ENCODE measurements at places on chromosomes 5 and 9.

- no peak for DNase-seq
These were observed 126.3 kb downstream of the HMHB1 start for GRCh38 chr5:143938230-143938629.

DNA sequence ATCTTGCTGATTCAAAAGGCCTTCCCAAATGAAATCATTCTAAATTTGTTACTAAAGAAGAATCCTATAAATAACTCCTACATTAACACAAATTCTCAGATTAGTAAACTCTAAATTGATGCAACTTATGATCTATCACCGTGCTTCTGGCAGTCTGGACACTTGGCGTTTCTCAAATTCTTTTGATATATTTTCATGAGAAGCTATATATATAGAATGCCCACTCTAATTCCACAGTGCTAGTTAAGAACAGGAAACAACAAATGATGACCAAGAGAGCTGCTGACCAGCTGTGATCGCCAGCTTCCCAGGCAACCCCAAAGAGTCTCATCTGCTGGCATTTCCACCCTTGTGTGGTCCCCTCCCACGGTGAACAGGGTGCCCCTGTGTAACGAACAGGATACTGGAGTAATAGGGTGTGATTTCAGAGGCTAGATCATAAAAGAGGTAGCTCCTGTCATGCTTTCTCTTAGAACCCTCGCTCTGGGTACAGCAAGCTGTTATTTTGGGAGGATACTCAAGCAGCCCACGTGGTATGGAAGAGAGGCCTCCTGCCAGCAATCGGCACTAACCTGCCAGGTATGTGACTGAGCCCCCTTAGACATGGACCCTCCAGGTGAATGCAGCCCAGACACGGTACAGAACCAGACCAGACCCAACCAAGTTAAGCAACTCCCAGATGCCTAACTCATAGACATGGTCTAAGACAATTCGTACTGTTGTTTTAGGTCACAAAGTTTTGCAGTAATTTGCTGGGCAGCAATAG is 64.7 kb downstream of the CDC14B start:
- no peak for DNase-seq

DNA sequence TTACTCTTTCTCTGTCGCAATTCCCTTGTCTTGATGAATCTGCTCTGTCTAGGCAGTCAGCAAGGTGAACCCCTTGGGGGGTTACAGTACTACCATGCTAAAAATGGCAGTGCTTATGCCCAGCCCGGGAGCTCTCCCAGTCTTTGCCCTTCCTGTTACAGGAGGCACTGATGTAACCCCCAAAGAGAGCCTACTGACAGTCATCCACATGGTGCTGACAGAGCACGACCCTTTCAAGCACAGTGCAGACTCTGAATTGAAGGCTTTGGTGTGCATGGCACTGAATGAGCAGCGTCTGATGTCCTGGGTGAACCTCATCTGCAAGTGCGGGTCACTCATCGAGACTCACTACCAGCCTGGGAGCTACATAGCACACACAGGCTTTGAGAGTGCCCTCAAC is 34.5 kb upstream of the SLC36A2 start:
- DNase-seq = no peak

DNA sequence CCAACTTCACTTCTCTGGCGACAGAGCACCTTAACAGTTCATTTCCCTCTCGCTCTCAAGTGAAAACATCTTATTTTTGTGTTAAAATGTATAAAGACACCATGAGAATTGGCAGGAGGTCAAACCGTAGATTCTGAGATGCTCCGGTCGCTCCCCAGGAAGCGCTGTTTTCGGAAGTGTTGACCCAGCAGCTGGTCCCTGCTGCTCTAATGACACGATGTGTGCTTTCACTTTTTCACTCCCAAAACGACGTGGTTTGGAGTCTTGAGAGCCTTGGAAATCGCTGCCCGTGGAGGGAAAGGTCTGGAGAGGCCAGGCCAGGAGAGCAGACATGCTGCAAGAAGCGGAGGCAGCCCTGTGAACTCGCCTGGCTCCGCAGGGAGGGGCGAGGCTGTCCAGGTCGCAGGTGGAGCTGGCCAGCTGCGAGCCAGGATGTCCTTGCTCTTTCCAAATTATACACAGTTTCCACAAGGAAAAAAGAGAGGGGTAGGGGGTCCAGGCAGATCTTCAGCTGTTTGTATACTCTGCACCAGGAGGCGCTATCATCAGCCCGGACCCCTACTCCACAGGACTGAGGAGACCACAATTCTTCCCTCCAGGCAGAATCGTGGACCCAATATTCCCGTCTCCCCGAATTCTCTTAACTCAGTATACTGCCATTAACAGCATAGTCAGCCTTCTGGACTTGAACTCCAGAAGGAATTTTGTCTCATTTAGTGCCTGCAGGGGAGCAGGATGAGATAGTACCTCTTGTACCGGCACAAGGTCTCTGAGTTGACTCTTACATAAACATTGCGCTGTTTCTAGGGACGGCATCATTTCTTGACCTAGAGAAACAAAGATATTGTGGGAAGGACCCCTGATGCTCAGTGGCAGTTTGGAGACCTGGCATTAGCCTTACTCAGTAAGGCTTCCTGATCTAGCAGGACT is 248.6 kb upstream of the ANKRD55 start:
- DNase-seq = no peak

GRCh38 chr9:110143485-110143884 is 64.5 kb downstream of the C9orf152 start:
- DNase-seq = no peak

GRCh38 chr5:27571681-27572080 is 533.3 kb upstream of the CDH9 start:
- no peak for DNase-seq

DNA sequence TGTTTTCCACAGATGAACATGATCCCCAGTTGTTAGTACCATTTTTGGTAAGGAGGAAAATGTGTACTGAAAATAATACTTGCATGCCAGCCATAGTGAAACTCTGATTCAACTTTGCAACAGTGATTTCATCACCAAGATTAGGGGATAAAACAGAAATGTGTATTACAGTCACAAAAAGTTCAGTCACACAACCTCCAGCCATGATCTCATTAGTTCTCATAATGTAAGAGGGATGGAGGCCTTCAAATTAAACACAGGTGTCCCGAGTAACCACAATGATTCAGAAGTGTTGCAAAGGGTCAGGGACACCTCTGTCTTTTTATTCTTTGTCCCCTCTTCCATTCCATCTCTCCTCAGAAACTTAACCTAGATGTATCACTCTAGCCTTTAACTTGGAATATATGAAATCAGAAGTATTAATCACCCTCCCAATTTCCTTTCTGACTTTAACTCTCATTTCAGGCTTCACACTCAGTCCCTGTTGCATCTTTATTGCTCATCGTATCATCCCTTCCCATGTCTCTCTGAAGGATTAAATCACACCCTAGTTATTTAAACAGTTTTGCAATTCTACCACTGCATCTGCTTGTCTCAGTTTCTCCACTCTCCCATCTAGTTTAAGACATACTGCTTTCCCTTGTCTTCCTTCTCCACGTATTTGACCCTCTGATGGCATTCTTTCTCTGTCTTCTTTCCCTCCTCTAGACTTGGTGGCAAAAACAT is 291.2 kb downstream of the ADAMTS6 start:
- DNase-seq = no peak

- no peak for DNase-seq
These were observed 418.1 kb downstream of the PRR16 start for GRCh38 chr5:120882038-120882775.

- DNase-seq = no peak
These were observed 106.3 kb upstream of the SNX2 start for GRCh38 chr5:122668552-122668951.

DNA sequence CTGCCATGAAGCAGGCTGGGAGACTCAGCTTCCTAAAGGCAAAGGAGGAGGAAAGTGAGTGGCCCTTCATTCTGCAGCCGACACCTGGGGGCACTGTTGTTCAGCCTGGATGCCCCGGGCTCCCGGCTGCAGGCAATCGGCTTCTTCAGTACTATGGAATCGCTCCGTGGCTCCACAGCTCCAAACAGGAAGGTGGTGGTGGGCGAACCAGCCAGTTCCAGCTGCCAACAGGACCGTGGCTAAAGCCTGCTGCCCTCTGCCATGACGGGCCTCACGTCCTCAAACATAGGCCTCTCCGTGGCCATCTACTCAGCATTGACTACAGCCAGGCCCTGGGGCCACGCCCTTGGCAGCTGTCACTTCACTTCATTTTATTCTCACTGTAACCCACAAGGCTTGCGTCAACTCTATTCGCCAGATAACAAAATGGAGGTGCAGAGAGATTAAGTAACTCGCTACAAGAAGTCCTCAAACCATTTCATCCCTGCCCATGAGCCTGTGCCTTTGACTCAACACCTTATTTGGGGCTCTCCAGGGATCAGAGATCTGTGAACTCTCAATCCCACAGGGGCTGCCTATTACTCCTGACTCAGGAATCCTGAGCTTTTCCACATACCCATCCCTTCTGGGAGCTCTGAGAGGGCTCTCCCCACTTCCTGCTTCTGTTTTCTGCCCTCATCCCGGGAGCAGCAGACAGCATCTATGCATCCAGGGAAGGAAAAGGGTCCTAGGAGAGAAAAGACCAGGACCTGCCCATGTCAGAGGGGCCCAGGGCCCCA is 38.0 kb downstream of the PAX5 start:
- peak; percentile 48 for DNase-seq

DNA sequence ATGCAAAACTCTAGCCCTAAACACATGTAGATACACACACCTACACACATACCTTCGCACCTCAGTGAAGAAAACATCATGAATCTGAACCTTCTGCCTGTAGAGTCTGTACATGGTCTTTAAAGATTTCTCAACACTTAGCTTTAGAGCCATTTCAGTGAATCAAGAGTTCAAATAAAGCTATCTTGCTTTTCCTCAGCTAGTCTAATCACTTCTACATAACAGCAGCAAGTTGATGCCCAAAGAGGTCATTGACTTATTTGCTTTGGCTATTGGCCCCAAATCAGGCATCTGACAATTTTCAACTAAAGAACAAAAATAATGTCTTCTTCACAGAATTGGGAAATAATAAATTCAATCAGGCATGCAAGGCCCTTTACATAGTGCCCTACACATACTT is 127.9 kb upstream of the SGCD start:
- no peak for DNase-seq

- DNase-seq = no peak
These were observed 214.4 kb upstream of the PAPPA start for GRCh38 chr9:115939065-115939765.

GRCh38 chr5:121144764-121145163 is 680.7 kb downstream of the PRR16 start:
- no peak for DNase-seq

GRCh38 chr9:114954956-114955582 is 24.7 kb upstream of the TNFSF8 start:
- no peak for DNase-seq

- no peak for DNase-seq
These were observed 873 bp downstream of the C9orf50 start for GRCh38 chr9:129619787-129620668.

DNA sequence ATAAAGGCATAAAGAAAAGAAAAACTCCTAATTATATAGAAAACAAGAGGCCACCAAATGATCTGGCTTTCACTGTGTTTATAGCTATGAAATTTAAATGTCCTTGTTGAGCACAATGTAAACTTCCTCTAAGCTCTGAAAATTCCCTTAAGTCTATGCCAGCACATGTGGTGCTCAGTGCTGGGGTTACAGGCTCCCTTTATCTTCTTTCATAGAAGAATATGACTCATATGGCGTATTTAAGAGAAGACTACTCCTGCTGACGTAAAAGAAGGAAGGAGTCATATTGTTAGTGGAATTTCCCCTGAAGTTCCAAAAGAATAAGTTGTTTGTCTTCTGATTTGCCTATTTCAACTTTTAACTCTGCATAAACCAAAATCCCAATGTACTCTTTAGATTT is 30.4 kb downstream of the RNF145 start:
- DNase-seq = no peak

- DNase-seq = no peak
These were observed 208.8 kb upstream of the IRX2 start for GRCh38 chr5:2960294-2960693.

DNA sequence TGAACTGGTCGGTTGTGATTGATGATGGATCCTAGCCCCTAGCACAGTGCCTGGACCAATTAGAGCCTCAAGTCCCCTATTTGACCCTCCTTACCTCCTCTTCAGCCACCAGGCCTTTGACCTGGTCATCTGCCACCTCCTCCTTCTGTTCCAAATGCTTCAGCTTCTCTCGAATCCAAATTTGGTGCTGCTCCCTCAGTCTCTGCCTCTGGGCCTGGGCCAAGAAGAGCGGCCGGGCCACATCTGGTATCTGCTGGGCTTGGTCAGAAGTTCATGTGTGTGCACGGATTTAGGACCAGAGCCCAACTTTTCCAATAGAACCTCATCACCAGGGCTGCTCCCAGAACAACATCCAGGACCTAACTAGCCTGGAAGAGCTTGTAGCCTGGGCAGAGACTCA is 6.5 kb downstream of the SLC35A4 start:
- no peak for DNase-seq

DNA sequence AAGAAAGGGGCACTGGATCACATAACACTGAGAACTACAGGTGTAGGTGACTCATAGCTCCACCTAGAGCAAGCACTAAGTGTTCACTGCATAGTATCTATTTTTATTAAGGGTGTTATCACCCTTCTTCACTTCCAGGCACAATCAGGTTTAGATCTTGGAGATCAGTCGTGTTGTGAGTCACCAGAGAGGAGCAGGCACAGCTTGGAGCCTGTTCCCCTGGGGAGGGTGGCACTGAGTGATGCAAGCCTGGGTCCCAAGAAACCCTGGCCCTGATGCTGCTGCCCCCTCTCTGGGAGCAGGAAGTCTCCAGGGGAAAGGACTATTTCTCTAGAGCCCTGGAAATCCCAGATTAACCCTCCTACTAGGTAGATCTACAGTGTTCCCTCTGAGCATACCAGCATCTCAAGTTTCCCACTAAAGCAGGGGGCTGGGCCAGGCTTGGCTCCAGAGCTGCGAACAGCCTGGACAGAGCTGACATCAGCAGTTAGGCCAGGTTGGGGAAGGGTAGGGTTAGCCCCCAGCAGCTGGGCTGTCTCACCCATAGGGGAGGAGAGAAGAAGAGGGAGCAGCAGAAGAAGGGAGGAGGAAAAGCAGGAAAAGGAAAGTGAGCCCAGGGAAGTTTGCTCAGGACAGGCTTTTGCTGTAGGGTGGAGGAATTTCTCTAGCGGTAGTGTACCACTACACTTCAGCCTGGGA is 28.1 kb upstream of the SPINK4 start:
- DNase-seq = no peak

GRCh38 chr9:123234853-123235252 is 33.5 kb downstream of the STRBP start:
- DNase-seq = no peak
